ENCODE measurements at places on chromosomes 6 and 20.

GRCh38 chr6:99026135-99026534 lies 78.4 kb upstream of the FBXL4 start:
- peak; percentile 18 for DNase-seq

GRCh38 chr20:14992153-14992552 lies 654.7 kb upstream of the FLRT3 start:
- no peak for DNase-seq

DNA sequence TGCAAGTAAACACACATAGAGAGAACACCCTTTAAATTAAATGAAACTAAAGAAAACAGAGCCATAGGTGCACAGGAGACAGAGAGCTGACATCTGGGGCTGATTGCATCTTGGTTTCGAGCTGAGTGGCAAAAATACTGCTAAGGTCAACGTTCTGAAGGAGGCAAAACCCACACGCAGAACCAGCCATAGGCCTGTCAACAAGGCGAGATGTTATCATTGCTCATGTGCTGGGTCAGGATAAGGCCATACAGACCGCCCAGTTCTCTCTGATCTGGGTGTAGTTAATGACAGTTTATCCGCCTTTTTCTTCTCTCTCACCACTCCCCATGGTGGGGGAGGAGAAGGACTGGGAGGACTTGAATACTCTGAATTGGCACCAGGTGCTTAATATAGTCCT lies 4.5 kb upstream of the FAM110A start:
- no peak for DNase-seq

GRCh38 chr6:134431421-134431859 lies 113.5 kb upstream of the SGK1 start:
- DNase-seq = no peak

- peak; percentile 30 for DNase-seq
Measured at GRCh38 chr6:80742481-80742880, 636.0 kb downstream of the BCKDHB start.

GRCh38 chr6:155389130-155389529 lies 66.5 kb downstream of the NOX3 start:
- DNase-seq = no peak

GRCh38 chr6:166715065-166715464 lies 88.0 kb upstream of the RPS6KA2 start:
- DNase-seq = no peak

- DNase-seq = no peak
Measured at GRCh38 chr20:39736434-39737327, 774.5 kb downstream of the DHX35 start.

GRCh38 chr6:147507162-147508041 lies 1.1 kb upstream of the SAMD5 start:
- DNase-seq = peak; percentile 26

GRCh38 chr20:13856354-13856753 lies 71.5 kb downstream of the NDUFAF5 start:
- no peak for DNase-seq

DNA sequence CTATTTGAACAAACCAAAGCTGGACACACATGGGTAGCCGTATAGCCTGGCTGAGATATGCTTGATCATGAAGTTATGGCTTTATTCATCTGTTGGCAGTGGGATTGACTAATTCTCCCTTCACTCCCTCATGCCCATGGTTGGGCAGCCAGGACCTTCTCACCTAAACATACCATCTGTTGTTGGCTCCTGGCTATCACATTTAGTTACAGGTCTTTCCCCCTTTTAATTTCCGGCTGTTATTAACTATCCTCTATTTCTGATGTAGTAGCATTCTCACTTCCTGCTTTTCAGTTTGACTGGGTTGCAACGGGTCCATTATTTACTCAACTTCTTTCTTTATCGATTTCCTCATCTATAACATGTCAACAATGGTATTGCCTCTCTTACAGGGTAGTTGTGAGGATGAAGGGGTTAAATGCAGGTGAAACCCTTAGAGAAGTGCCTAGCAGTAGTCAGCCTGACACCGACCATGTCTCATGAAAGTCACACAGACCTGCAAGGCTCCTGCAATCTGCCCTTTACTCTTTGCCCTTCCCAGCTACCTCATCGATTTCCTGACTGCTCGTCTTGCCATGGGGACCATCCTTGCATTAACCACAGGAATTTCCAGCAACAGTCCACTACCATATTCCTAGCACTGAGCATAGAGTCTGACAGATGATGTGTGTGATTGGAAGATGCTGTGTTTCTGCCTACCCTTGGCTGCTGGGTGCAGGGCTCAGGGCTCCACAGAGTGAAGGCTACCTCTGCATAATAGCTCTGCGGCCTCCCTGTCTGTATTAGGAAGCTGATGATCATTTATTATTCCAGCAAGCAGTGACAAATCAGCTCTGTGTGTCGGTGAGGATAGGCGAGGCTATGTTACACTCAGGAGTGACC lies 42.2 kb downstream of the PPP1R14C start:
- no peak for DNase-seq

DNA sequence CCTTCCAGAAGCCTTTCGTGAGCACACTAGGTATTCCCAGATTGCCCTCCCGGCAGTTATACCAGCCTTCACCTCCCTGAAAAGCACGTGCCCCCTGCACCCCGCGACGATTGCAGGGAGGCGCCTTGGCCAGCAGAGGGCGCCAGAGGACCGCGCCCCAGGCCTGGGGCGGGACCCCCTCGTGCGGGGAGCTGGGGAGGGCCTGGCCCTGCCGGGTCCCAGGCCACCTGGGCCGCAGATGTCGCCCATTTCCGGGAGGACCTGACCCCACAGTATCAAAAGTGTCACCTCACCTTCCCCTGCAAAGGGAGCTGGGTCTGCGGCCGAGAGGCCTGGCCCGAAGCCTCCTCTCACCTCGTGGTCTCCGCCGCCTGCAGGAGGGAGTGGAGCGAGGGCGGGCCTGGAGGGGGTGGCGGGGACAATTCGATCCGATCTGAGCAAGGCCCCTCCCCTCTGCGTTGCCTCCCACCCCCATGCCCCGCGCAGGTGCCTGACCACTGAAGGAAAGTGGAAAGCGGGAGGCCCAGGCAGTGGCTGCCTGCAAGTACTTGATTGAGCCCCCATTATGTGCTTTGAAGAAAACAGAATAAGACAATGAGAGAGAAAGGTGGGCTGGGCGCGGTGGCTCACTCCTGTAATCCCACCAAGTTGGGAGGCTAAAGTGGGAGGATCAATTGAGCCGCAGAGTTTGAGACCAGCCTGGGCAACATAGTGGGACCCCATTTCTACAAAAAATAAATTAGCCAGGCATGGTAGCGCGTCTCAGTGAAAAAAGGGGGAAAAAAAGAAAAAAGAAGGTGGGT lies 3.5 kb upstream of the SNAI1 start:
- peak; percentile 72 for DNase-seq
